ENCODE measurements at places on chromosomes 4 and X.

GRCh38 chr4:169266661-169267060, 4.1 kb downstream of the SH3RF1 start:
- DNase-seq: no peak

DNA sequence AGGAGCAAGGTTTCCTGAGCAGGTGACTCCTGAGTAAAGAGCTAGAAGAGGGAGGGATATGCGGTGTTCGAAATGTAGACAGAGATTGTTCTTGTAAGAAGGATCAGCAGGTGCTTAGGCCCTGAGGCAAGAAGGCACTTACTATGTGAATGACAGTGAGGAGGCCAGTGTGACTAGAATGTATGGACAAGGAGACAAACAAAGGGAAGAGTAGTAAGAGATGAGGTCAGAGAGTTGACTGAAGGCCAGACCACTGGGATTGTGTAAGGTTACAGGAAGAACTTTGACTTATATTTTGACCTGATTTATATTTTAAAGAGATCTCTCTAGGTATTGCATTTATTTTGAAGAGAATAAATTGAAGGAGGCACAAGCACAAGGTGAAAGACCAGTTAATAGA, 118.4 kb upstream of the ENPEP start:
- DNase-seq: no peak

- no peak for DNase-seq
Observed at GRCh38 chrX:75132672-75133071, 23.4 kb downstream of the ABCB7 start.

- DNase-seq: no peak
Observed at GRCh38 chrX:152520653-152521052, 69.5 kb upstream of the GABRA3 start.

GRCh38 chr4:142407596-142407995, 438.5 kb downstream of the INPP4B start:
- DNase-seq: no peak

- DNase-seq: no peak
Observed at GRCh38 chr4:144338834-144339233, 198.3 kb upstream of the GYPA start.

DNA sequence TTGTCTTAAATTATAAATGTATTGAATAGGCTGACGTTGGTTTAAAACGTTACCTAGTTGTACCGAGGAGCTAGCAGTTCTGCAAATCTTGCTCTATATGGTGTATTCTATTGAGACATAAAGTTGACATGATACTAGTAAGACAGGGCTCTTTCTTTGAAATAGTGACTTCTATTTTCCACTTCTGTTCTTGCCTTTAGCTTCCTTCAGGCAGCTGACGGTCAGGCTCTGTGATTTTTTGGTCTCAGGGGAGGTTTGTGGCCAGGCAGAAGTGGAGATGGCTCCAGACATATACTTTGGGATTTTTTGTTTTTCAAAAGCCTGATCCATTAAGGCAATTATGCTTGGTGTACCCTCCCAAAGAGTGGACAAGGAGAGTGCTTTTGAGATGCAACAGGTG, 95.2 kb downstream of the SLC34A2 start:
- DNase-seq: no peak

DNA sequence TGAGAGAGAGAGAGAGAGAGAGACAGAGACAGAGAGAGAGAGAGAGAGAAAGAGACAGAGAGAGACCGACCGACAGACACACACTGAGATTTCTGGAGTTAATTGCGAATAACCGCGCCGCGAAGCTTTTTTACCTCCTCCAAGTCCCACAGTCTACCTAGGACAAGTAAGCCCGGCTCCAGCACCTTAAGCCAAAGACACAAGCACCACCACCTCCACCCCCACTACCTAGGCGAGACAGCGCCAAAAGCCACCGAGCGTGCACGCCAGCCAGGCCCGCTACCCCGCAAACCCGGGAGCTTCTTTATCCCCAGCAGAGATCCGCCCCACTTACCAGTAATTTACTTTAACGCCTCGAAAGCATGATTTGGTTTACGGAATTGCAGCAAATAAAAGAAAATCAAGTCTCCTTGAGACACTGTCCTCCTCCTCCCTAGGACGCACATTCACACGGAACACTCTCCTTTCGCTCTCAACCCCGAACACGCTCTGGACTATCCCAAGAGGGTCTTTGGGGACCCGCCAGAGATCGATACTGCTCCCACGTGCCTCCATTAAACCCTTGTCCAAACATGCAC, 649.6 kb upstream of the DIPK2B start:
- DNase-seq: no peak

- DNase-seq: no peak
Observed at GRCh38 chr4:15451866-15452765, 17.6 kb upstream of the CC2D2A start.

DNA sequence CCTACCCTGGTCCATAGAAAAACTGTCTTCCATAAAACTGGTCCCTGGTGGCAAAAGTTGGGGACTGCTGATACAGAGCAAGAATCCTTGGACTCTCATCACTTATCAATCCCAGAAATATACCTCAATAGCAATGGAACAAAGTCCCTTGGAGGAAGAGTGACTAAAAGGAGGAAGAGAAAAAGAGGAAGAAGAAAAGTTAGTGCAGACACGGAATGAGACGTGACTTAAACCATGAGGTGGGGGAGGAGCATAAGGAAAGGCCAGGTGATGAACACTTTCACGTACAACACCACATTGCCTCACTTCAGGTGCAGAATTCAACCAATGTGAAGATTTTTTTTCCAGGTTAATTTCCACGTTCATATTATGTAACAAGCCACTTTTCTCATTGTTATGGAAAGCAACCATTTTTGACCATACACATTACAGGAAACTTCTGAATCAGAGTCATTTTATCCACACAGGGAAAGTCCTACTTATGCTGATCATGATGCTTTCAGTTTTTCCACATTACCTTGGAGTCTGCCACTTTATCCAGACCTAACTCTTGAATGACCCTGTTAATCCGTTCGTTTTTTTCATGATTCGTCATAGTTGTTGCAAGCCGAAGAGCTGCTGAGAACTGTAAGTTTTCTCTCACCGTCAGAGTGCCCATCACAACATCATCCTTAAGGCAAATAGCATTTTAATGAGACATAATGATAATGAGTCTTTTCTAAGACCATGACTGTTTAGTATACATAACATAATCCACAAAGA, 27.7 kb downstream of the ABCG2 start:
- DNase-seq: no peak

- DNase-seq: no peak
Observed at GRCh38 chr4:119289313-119289712, 32.6 kb downstream of the FABP2 start.

DNA sequence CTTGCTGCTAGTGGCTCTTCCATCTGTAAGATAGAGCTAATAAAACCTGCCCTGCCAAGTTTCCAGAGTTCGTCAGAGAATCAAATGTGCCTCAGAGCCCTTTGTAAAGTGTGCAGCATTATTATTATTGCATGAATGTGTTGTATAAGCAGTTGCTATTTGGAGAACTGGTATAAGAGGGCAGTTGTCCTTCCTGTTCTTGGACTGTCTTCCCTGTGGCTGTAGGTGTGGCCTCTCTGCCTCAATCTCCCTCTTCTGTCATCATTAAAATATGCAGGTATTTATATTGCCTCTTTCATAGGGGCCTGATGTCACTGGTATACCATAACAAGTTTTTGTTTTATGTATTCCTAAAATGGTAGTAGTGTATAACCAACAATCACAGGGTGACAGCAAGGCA, 3.8 kb downstream of the MTM1 start:
- DNase-seq: no peak

GRCh38 chr4:182143822-182144625, 99.2 kb upstream of the TENM3 start:
- no peak for DNase-seq

- DNase-seq: no peak
Observed at GRCh38 chrX:68681443-68681941, 34.0 kb downstream of the STARD8 start.

- DNase-seq: no peak
Observed at GRCh38 chrX:49958727-49959485, 36.5 kb downstream of the CLCN5 start.

GRCh38 chr4:91325495-91325894, 978.3 kb upstream of the GRID2 start:
- no peak for DNase-seq

- DNase-seq: no peak
Observed at GRCh38 chrX:95919605-95920004, 765.0 kb upstream of the DIAPH2 start.

- no peak for DNase-seq
Observed at GRCh38 chrX:49077941-49078340, 1.7 kb downstream of the WDR45 start.

DNA sequence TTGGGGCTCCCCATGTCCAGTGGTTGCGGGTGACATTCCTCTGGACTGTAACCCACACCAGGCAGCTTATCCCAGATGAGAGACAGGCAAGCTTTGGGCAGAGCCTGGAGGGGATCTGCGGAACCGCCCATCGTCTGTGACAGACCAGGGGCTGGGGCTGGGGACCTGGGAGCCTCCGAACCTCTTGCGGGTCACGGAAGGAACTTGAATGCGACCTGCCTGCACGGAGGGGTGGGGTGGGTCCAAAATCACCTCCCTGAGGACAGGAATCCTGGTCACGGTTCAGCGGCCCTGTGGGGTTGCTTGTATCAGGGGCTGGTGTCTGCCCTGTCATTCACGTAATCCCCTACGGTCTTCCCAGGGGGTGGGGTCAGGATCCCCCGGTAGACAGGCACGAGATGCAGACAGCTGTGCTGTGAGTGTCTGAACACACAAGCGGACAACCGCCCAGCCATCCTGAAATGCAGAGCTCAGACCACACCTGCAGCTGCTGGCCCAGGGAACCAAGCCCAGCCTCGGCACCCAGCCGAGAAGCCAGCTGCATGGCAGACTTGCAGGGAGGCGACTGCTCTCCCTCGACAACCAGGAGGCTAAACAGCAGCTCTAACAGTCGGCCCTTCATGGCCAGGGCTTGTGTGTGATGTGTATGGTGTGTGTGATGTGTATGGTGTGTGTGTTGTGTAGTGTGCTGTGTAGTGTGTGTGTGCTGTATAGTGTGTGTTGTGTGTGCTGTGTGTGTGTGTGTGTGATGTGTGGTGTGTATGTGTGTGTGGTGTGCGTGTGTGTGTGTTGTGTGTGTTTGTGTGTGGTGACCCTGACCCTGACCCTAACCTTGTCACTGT, 105.9 kb upstream of the ADRA2C start:
- no peak for DNase-seq

DNA sequence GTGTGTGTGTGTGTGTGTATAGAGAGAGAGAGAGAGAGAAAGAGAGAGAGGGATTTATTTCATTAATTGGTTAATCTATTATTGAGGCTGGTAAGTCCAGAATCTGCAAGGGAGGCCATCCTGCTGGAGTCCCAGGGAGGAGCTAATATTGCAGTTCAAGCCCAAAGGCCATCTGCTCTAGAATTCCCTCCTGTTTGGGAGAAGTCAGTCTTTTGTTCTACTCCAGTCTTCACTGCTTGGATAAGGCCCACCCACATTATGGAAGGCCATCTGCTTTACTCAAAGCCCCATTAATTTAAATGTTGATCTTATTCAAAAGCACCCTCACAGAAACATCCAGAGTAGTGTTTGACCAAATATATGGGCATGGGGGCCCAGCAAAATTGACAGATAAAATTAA, 317.5 kb upstream of the RASGEF1B start:
- DNase-seq: no peak

- DNase-seq: no peak
Observed at GRCh38 chr4:112416464-112416863, 99.5 kb downstream of the NEUROG2 start.

DNA sequence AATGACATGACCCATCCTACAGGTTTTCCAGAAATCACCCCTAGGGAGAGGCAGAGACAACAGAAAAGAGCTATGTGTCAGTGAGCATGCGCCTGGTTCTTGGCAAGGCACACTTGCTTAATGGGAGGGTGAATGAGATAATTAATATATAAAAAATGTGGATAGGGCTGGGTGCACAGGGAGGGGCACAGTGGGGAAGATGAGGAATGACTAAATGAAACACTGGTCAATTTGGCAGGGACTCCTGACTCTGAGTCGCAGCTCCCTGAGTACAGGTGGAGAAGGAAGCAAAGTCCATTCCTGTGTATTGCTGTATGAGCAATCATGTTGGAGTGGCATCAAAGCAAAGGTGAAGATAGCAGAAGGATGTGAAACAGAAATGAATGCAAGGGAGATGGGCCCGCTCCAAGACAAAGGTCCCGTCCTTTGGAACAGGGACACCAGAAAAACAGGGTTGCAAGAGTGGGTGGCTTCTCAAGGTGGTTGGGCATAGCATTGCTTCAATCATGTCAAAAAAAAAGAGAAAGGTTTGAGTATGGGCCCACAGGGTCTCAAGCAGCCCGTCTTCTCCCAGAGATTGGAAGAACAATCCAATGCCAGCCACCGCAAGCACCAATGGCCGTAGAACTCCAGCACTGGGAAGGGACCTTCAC, 278.4 kb upstream of the AGTR2 start:
- DNase-seq: no peak

DNA sequence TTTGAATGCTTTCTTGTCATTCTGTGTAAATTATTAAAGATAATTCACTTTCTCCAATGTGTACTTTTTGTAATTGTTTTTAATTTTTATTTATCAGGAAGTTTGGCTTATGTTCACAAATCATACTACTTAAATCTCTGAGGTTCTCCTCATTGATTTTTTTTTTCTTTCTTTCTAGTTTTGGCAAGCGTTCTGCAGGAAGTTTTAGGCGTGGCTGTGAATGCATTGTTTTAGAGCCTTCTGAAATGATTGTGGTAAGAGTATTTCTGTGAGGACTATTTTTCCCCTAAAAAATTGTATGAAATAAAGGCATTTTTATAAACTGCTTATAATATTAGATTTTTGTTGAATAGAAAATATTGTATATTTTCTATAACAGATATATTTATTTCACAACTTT, 135.8 kb downstream of the RAPGEF2 start:
- no peak for DNase-seq

- no peak for DNase-seq
Observed at GRCh38 chr4:80913381-80913780, 117.1 kb upstream of the BMP3 start.

GRCh38 chrX:125627676-125628075, 308.0 kb downstream of the TEX13C start:
- no peak for DNase-seq

DNA sequence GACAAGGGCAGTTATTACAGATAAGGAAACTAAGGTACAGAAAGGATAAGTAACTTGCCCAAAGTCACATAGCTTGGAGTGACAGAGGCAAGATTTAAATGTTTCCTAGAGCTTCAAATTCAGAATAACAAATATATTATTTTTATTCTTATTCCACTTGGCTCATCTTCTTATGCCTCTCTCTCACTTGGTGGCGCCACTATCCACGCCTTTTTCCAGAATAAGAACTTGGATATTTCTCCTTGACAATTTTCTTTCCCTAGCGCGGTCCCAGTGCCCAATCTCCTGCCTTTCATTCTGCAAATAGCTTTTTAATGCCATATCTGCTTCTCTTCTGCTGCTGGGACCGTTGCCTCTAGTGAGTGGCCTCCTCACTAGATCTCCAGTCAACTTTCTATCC, 78.5 kb downstream of the MSN start:
- no peak for DNase-seq

GRCh38 chr4:139416073-139416673, 37.7 kb upstream of the RAB33B start:
- no peak for DNase-seq

GRCh38 chr4:2915789-2916188, 47.4 kb downstream of the NOP14 start:
- DNase-seq: no peak

GRCh38 chr4:100872811-100873210, 355.0 kb upstream of the EMCN start:
- DNase-seq: no peak
